Esophagus muscularis mucosa (tissue), 4 donors: ENCODE measurements at places on chromosomes 11 and 22.

GRCh38 chr11:69211920-69212797, 56.4 kb downstream of the SMIM38 start:
- DNase-seq = no peak

DNA sequence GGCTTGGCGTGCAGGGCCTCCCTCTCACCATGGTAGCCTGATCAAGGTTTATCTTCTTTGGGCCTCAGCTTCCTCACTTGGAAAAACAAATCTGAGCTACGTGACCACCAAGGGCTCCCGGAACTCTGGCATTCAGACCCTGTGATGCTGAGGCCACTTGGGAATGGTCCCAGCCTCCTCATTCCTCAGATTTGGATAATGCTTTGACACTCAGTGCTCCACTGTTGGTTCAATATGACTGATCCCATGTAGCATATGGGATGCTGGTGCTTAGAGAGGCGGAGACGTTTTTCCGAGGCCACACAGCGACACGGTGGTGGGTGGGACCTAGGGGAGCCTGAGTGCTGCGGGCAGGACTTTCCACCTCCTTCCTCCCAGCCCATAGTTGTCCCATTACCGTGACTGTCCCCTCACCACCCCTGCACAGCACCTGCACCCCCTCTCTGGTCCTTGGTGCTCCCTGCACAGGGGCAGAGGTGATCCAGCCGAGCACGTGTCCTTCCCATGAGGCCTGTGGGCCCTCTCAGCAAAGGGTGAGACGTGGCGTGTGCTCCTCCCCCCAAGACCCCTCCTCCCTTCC, 23.1 kb downstream of the MB start:
- DNase-seq = no peak

DNA sequence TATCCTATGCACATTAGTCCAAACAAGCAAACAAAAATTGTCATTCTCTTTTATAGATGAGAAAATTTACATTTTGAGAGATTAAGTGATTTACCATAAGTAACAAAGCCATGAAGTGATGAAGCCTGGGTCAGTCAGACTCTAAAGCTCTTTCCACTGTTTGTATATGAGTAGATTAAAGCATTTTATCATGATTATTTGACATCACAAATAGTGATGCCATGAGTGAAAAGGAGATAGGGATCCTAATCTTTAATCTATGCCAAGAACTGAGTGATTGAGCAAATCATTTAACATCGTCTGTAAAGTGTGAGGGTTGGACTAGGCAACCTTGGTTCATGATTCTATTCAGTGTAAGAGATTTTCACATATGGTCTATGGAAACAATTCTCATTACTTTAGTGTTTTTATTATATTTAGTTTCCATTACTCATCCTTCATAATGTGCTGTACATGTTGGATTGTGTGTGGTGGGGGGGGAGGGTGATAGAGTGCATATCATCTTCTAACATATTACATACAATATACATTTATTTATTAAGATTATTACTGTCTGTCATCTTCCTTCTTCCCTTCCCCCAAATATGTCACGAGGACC, 50.7 kb downstream of the ARHGEF12 start:
- DNase-seq = no peak

GRCh38 chr11:130478881-130479280, 30.4 kb downstream of the ADAMTS15 start:
- DNase-seq = no peak

DNA sequence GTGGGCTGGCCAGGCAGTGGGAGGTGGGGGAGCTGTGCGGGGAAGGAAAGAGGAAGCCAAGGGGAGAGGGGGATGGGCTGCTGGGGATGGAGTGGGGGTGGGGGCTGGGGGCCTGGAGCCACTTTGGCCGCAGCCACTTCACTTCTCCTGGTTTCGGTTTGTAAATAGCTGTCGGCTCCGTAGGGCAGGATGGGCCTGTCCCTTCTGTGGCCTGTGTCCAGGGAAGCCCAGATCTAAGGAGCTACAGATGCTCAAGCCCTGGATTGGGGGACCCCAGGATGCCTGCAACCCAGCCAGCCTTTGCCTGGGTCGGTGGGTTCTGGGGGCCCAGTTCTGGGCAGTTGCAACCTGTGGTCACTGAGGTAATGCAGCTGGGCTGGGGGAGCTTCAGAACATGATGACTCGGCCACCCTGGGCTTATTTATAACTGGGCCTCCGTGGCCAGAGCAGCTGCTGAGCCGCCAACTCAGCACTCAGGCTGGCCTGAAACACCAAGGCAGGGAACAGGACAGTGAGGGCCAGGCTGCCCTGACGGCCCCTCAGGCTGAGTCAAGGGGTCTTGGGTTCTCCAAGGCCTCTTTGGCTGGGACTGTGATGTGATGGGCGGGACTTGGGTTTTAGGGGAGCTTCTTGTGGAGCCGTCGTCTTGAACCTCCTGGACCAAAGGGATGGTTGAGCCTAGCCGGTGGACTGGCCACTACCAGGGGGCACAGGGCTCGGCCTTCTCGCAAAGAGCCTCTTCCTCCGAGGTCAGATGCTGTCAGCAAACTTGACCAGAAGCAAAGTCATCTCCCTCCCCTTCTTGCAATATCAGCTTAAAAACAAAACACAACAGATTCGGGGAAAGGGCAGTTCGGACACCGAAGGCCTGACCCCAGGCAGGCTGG, 15.0 kb upstream of the SLC39A13 start:
- DNase-seq = no peak
